ENCODE measurements at places on chromosomes 11 and 22. TPM values are rescaled to one million over a fixed set of nuclear protein-coding genes. Genes with fewer than 3 reads are reported as not detected.
A peak's percentile ranks its signal among the peaks of the same experiment; 100 is the strongest.

The MICAL3 gene
- 38.9 TPM for total RNA-seq

The CASP5 gene
- not detected for total RNA-seq

The AAMDC gene
- 16.1 TPM for total RNA-seq

The LMNTD2 gene
- 4.7 TPM for total RNA-seq

The CST6 gene
- total RNA-seq: 59.8 TPM

The ADM2 gene
- total RNA-seq: 29.0 TPM

GRCh38 chr11:75631086-75631730 lies 37.6 kb downstream of the MAP6 start:
- no peak for DNase-seq

GRCh38 chr22:19042285-19043120 lies 79.7 kb downstream of the DGCR2 start:
- no peak for DNase-seq

- peak; percentile 10 for DNase-seq
Measured at GRCh38 chr11:33899400-33900037, 7.6 kb upstream of the LMO2 start.

DNA sequence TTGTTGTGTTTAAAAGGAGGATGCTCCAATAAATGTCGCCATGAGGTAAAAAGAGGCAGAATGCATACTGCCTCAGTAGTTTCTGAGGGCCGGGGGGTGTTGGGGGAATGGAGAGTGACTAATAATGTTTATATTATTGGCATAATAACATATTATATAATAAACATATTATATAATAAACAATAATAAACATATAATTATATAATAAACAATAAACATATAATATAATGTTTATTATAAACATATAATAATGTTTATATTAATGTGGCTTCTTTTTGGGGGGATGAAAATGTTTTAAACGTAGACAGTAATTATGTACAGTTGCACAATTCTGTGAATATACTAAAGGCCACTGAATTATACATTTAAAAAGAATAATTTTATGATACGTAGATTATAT lies 35.6 kb downstream of the TRIM66 start:
- DNase-seq: no peak

- no peak for DNase-seq
Measured at GRCh38 chr11:94211261-94211830, 82.7 kb downstream of the PANX1 start.

DNA sequence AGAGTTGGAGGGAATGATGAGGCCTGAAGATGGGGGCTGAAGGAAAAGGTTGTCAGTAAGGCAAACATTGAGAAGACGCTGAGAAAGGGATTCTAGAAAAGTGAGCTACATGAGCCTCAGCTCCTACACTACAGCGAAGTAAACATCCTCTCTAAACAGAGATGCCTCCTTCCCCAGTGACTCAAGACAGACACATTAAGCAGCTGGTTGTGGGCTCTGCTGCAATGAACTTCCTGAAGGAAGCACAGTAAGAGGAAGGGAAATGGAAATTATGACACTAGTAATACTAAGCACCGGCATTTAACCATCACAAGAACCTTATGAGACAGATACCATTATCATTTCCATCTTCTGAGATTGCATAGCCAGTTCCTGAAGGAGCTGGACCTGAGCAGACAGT lies 190.5 kb downstream of the C11orf87 start:
- DNase-seq: no peak

GRCh38 chr11:693887-694562 lies 997 bp downstream of the DEAF1 start:
- DNase-seq: no peak

- DNase-seq: no peak
Measured at GRCh38 chr11:77471558-77472193, 2.2 kb downstream of the PAK1 start.

- no peak for DNase-seq
Measured at GRCh38 chr11:7982582-7983119, 4.5 kb upstream of the EIF3F start.
